HFFc6 (cell line): ENCODE measurements at places on chromosomes 12 and 14. TPM values are rescaled to one million over a fixed set of nuclear protein-coding genes. Genes with fewer than 3 reads are reported as not detected.
A peak's percentile ranks its signal among the peaks of the same experiment; 100 is the strongest.

Gene SLC17A8
- not detected in 3 replicates for total RNA-seq

DNA sequence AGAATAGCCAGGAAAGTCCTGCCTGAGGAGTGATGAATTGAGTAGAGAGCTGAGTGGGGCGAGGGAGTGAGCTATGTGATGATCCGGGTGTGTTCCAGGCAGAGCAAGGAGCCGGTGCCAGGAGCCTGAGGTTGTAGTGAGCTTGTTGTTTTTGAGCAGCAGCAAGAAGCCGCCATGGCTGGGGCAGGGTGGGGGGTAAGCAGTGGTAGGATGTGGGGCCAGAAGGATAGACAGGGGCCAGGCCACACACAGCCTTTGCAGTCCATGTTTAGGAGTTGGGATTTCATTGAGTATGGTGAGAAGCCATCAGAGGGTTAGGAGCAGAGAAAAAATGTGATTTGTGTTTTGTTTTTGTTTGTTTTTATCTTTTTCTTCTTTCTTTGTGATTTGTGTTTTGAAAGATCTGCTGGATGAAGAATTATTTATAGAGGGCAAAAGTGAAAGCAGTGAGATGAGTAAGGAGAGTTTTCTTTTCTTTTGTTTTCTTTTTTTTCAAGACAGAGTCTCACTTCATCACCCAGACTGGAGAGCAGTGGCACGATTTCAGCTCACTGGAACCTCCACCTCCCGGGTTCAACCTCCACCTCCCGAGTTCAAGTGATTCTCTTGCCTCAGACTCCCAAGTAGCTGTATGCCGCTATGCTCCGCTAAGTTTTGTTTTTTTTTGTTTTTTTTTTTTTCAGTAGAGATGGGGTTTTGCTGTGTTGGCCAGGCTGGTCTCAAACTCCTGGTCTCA is 92.3 kb upstream of the BCAT1 start:
- peak overlapping the region; percentile 27 for H3K4me3 ChIP-seq
- DNase-seq = no peak
- H3K36me3 ChIP-seq = no peaks in the 10 kb centered on the region

Gene RDH12
- not detected in 3 replicates for total RNA-seq

Gene CMKLR1
- not detected in 2 replicates for total RNA-seq

GRCh38 chr12:27271206-27271605 is 27.1 kb downstream of the STK38L start:
- DNase-seq = no peak
- H3K4me3 ChIP-seq = no peak overlapping the region
- no peaks in the 10 kb centered on the region for H3K36me3 ChIP-seq
- no peak overlapping the region for H3K27ac ChIP-seq
- peaks cover 1% of the 10 kb centered on the region for H3K27me3 ChIP-seq

GRCh38 chr14:105629886-105630215 is 103.5 kb downstream of the TMEM121 start:
- peaks cover 3% of the 10 kb centered on the region; the same call in 1 of the 2 replicates for H3K27me3 ChIP-seq
- no peaks in the 10 kb centered on the region for H3K4me1 ChIP-seq
- no peak for DNase-seq

- peak overlapping the region; percentile 85 for H3K27ac ChIP-seq
- peaks cover 21% of the 10 kb centered on the region for H3K36me3 ChIP-seq
- no peaks in the 10 kb centered on the region for H3K27me3 ChIP-seq
- DNase-seq = no peak
- H3K4me1 ChIP-seq = peaks cover 69% of the 10 kb centered on the region
Measured at GRCh38 chr14:103630364-103631108, 1.5 kb downstream of the KLC1 start.

- H3K4me3 ChIP-seq = no peak overlapping the region
- H3K36me3 ChIP-seq = no peaks in the 10 kb centered on the region
- H3K27ac ChIP-seq = no peak overlapping the region
- H3K27me3 ChIP-seq = no peaks in the 10 kb centered on the region
- DNase-seq = no peak
Measured at GRCh38 chr12:91702843-91703425, 442.7 kb downstream of the BTG1 start.

Gene LALBA
- not detected in 3 replicates for total RNA-seq

DNA sequence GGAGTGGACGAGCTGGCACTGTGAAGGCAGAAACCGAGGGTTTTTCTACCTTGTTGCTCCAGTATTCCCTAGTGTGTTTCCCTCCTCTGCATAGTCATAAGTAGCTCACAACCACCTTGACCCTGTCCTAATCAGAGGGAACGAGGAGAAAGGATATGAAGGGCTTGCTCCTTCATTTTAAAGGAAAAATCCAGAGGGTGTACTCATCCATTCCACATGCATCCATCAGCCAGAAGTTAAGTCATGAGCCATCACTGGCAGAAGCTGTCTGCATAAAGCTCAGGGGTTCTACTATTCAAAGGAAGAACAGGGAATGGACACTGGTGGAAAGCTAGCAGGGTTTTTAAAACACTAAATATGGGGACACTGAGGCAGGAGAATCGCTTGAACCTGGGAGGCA is 84.3 kb upstream of the FOXN3 start:
- no peak for DNase-seq
- no peaks in the 10 kb centered on the region for H3K27me3 ChIP-seq
- peaks cover 9% of the 10 kb centered on the region; the same call in 1 of the 2 replicates for H3K36me3 ChIP-seq
- no peak overlapping the region for H3K4me3 ChIP-seq

Gene TUBA1B
- 1,309 to 2,585 TPM (median 1,865 TPM) in 3 replicates for total RNA-seq
